ENCODE measurements at places on chromosomes 1 and 21.

- no peak for DNase-seq
These were observed 9.4 kb downstream of the CELSR2 start for GRCh38 chr1:109258481-109259466.

DNA sequence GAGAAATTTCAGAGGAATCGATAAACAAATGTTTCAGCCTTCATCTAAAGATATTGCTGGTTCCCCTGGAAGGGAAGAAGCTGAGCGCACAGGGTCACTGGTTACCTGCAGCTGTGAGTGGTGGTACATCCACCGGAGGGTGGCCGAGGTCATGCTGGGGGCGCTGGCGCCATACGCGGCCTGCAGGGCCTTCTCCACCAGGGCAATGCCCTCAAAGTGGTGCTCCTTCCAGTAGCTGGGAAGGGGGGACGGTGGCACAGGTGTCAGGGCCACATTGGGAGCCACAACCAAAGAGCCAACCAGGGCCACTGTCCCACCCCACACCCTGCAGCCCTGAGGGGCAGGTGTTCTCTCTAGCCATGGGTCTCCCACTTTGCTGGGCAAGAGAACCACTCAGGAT lies 4.7 kb downstream of the AKR7A3 start:
- DNase-seq: no peak

DNA sequence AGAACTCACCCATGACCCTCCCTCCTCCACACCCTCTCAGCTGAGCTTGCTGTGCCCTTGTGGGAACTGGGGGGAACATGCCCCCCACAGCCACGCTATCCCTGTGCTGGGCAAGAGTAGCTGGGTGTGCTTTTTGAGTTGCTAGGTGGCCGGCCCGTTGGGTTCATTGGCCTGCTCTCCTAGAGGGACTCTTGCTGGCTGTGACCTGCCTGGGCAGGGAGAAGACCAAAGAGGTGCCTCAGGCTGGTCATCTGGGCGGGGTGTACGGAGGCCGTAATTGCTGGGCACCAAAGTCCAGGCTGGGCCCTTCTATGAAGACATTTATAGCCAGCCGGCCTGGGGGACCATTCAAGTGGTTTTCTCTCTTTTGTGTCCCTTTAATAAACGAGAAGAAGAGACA lies 138.3 kb upstream of the ZBTB40 start:
- DNase-seq: no peak

DNA sequence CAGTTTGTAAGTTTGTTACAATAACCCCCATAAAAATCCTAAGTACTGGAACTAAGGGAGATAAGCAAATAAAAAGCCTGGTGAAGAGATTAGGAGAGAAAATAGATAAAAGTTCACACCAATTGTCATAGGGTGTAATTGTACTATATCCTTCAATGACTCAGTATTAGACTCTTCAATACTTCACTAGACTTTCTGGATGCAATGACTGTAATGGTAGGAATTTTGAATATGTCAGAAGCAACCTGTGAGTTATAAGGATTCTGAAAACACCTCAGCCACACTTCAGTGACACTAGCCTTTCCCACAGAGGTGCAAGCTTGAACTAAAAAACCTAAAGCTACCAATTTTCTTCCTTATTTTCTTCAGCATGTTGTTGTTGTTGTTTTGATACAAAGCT lies 147.9 kb downstream of the PTGER3 start:
- DNase-seq: no peak

- no peak for DNase-seq
These were observed 83.3 kb downstream of the TIAM1 start for GRCh38 chr21:31260790-31261189.

DNA sequence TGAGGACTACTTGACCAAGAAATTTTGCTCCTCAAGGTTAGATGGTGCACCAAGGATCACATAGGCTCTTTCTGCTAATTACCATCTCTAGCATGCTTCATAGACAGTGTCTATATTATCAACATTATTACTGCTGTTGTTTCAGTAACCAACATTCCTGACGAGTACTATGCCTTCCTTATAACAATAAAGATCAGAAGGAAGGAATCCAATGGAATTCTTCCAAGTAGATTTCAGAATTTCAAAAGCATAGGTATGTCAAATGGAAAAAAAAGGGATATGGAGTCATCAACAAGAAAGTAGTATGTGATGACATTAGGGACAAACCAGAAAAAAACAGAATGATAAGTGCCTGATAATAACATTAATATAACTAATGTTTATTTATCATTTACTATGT lies 39.6 kb upstream of the LPGAT1 start:
- DNase-seq: no peak

GRCh38 chr1:153774780-153775457 lies at the start of gene SLC27A3:
TSS of gene SLC27A3 (plus strand) at chr1:153775407. CDS start at chr1:153775498, 91 bp downstream.
- no peak for DNase-seq

DNA sequence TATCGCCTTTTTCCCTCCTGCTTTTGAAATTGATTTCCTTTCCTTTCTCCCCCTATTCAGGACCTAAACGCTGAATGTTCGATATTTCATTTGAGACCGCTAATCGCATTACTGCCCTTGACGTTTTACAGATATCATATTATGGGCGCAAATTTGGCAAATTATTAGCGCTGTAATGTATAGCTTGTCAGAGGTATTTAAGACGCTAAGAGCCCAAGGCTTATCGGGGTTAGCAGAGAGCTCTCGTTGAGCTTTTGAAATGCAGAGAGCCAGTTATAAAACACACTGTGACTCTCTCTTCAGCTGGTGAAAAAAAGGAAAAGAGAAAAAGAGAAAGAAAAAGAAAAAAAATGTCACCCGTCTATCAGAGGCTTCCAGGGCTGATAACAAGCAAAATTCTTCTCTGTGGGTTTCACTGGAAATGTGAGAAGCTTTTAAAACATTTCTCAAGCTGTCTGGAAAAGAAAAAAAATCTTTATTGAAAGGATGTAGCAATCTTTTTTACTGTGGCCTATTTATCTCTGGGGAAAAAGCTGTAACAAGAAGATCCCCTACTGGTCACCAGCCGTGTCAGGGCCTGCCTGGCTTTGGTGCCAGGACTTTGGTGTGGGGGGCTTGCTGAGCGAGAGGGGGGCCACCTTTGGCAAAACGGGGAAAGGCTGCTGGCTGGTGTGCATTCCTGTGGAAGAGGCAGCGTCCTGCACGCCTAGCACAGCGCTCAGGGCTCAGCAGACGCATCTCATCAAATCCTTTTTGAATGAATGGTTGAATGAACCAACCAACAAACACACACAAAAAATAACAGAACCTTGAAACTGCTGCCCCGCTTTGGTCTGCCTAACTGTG lies 119.8 kb downstream of the RNF220 start:
- DNase-seq: no peak

- peak; percentile 38 for DNase-seq
These were observed 62.8 kb upstream of the LAX1 start for GRCh38 chr1:203702130-203702577.

DNA sequence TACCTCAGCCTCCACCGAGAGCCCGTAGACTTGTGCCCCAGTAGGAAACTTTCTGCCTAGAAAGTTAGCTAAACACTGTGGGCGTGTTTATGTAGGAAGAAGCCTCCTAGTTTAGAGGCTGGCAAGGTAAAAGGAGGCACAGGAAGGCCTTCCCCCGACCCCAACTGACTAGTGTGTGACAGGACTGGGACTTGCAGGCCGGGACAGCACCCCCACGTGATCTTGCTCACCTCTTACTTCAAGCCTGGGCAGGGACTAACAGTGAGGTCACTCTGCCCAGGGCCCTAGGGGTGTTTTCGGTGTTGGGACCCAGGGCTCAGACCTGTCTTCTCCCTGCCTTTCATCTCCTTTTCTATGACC lies 392 bp upstream of the TAGLN2 start:
- no peak for DNase-seq

- DNase-seq: no peak
These were observed 505.2 kb upstream of the NR5A2 start for GRCh38 chr1:199522338-199522737.

DNA sequence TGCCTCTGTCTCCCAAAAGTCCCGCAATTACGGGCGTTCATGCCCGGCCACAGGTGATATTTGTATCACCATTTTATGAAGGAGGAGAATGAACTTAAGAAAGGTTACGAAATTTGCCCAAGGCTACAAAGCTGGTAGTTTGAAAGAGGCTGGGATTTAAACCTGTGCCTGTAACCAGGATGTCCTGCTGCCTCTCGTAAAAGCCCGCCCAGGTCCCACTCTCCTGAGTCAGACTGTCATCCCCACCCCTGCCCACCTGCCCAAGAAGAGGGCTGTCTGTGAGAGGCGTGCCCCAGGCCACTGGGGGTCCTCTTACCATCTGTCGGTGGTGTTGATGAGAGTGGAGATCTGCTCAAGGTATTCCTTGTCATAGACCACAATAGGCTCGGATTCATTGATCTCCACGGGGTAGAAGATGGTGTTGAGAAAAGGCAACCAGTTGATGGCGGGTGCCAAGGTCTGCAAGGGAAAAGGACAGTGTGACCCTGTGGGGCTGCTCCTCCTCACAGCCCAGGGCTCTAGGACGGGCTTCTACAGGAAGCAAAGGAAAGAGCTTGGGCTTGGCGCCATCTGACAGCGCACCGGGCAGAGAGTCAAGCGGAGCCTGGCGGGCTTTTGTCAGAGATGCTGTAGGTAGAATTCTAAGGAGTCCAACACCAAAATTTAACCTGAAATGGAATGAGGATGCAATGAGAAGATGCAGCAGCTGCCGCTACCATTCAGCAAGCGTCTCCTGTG lies 43.2 kb downstream of the ECE1 start:
- no peak for DNase-seq

GRCh38 chr1:56074007-56074651 lies 505.2 kb downstream of the PLPP3 start:
- DNase-seq: no peak

DNA sequence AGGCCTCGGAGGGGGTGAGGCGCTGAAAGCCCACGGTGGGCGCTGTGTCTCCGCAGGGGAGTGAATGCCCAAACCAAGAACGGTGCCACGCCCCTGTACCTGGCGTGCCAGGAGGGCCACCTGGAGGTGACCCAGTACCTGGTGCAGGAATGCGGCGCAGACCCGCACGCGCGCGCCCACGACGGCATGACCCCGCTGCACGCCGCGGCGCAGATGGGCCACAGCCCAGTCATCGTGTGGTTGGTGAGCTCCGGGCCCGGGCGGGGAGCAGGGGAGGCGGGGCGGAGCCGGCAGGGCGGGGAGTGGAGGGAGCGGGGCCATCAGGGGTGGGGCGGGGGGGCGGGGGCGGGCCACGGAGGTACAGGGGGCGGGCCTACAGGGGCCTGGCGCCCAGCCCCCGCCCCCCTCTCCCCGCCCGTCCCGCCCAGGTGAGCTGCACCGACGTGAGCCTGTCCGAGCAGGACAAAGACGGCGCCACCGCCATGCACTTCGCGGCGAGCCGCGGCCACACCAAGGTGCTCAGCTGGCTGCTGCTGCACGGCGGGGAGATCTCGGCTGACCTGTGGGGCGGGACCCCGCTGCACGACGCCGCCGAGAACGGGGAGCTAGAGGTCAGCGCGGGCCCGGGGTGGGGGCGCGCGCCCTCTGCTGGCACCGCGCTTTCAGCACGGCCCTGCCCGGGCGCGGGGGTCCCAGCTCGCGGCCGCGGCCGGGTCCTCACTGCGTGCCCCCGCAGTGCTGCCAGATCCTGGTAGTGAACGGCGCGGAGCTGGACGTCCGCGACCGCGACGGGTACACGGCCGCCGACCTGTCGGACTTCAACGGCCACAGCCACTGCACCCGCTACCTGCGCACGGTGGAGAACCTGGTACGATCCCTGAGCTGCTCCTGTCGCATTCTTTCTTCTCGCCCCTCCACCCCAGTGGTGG lies 15.9 kb downstream of the ESPN start:
- no peak for DNase-seq

- no peak for DNase-seq
These were observed 27.5 kb upstream of the TCEA3 start for GRCh38 chr1:23452011-23452411.

GRCh38 chr1:175537571-175537970 lies 205.8 kb downstream of the TNR start:
- DNase-seq: no peak

DNA sequence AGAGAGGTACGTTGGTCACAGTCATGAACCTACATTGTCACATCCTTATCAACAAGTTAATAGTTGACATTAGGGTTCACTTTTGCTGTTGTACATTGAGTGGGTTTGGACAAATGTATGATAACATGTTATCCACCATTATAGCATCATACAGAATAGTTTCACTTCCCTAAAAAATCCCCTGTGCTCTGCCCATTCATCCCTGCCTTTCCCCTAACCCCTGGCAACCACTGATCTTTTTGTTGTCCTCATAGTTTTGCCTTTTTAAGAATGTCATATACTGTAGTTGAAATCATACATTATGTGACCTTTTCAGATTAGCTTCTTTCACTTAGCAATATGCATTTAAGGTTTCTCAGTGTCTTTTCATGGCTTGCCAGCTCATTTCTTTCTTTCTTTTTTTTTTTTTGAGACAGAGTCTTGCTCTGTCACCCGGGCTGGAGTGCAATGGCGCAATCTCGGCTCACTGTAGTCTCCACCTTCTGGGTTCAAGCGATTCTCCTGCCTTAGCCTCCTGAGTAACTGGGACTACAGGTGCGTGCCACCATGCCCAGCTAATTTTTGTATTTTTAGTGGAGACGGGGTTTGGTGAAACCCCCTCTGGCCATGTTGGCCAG lies 50.6 kb downstream of the UCK2 start:
- no peak for DNase-seq

DNA sequence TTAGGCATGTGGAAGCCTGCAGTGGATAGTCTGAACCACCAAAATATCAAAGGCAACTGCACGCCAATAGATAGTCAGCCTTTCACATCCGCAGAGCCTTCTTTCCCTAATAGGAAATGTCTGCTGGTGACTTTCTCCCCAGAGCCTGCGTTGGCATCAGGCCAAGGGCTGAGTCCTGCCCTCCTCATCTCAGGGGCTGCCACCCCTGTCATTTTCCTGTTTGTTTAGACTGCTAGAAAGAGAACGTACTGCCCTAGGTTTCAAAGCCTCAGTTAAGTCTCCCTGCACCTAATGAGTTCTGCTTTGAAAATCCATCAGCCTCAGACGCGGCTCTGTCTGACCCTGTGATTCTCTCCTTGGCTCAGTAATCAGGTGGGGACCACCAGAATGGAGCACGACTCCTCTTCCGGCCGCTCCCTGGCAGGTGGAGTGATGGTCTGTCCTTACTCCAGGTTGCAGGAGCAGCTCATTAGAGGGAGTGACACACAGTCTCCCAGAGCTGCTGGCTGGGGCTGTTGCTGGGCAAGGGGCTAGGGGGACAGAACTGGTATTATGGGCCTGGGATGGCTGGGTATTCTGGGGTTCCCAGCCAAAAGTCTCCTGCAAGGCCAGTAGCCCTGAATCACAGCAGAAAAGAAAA lies 27.3 kb downstream of the STUM start:
- DNase-seq: no peak

- DNase-seq: no peak
These were observed 9.6 kb upstream of the TNFRSF25 start for GRCh38 chr1:6475381-6476133.

- DNase-seq: no peak
These were observed 569 bp upstream of the DAB1 start for GRCh38 chr1:57424231-57425027.

DNA sequence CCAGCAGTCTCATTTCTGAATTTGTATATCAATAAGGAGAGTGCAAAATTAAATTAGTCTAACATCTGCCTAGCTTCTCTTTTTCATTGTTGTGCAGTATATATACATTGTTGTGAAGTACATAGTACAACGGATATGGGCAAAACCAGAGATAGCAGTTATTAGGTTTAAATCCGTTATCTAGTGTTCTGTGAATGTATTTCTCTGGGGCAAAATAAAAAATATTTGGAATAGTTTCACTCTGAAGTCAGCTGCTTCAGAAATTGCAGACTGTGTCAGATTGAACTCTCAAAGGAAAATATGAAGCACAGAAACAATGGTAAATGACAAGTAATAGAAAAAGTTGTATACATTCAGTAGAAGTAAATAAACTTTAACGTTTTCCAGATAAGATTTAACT lies 836.5 kb upstream of the CXADR start:
- DNase-seq: no peak

Measured in HL-60 (cell line).